BJ (cell line): ENCODE measurements at places on chromosomes 3 and 15.

DNA sequence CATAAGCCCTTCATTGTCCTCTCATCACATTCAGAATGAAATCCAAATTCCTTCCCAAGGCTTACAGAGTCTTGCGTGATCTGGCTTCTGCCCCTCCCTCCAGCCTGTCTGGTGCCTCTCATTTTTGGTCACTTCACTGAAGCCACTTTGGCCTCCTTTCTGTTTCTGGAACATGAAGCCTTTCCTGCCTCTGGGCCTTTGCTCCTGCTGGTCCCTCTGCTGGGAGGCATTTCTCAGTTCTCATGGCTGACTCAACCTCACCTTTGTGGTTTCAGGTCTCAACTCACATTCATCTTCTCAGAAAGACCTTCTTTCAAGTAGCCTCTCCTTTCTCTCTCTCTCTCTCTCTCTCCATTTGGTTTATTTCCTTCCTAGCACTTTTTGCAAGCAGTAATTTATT, 43.9 kb upstream of the BHLHE40 start:
- DNase-seq, result no peak

- no peak for DNase-seq
Measured at GRCh38 chr15:94231723-94232468, 535 bp downstream of the MCTP2 start.

DNA sequence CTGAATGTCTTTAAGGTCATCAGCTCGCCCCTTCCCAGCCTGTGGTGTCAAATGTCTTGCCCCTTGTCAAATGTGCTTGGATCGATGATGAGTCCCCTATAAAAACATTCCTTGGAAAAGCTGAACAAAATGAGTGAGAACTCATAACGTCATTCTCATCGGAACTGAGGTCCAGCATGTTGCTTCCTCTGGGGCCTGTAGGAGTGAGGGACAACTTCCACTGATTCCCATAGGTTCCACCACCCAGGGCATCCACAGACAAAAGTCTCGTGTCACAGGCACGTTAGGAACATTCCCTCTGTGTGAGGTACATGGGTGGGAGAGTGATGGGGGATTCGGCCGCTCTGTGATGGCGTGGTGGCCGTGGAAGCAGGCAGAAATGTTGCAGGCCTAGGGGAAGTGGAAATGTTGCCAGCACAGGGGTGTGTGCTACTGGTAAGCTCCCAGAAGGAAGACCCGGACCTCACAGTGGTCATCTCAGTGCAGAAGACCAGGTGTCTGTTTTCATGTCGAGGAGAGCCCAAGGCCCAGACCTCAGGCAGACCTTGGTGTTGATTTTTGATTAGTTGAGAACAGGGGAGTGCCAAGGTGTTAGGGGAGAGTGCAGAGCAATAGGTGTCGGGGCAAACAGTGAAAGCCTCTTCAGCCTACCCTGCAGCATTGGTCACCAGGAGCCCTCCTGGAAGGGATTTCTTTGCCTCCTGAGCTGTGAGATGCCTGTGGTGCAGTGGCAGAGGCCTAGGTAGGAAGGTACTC, 96.8 kb downstream of the SNRPN start:
- no peak for DNase-seq

- no peak for DNase-seq
Measured at GRCh38 chr3:6216135-6217026, 644.5 kb upstream of the GRM7 start.

- DNase-seq, result no peak
Measured at GRCh38 chr3:7508821-7509220, 647.9 kb downstream of the GRM7 start.

DNA sequence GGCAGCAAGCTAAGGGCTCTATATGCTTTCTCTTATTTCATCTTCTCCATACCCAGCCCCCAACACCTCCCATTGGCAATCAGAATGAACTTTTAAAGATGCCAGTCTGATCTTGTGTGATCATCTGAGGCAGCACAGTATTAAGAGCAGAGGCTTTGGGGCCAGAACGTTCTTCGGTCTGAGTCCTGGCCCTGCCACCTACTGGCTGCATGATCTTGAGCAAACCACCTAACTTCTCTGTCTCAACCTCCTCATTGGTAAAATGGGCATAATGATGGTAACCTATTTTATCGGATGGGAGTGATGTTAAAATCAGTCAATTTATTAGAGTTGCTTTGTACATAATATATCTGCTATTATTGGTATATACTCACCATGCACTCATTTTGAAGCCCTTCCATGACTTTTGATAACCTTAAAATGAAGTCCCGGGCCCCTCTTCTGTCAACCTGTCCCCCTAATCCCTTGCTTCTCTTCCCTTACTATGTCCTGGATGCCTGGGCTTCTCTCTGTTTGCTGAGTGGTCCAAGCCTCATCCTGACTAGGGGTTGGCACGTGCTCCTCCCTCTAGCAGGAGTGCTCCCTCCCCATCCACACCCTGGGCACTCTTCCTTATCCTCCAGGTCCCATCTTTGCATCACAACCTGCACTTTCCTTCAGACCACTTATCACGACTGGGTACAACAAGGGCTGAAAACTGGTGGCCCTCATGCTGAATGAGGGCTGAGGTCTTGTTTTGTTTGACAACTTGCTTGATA, 6.3 kb downstream of the EFCAB12 start:
- DNase-seq, result no peak

DNA sequence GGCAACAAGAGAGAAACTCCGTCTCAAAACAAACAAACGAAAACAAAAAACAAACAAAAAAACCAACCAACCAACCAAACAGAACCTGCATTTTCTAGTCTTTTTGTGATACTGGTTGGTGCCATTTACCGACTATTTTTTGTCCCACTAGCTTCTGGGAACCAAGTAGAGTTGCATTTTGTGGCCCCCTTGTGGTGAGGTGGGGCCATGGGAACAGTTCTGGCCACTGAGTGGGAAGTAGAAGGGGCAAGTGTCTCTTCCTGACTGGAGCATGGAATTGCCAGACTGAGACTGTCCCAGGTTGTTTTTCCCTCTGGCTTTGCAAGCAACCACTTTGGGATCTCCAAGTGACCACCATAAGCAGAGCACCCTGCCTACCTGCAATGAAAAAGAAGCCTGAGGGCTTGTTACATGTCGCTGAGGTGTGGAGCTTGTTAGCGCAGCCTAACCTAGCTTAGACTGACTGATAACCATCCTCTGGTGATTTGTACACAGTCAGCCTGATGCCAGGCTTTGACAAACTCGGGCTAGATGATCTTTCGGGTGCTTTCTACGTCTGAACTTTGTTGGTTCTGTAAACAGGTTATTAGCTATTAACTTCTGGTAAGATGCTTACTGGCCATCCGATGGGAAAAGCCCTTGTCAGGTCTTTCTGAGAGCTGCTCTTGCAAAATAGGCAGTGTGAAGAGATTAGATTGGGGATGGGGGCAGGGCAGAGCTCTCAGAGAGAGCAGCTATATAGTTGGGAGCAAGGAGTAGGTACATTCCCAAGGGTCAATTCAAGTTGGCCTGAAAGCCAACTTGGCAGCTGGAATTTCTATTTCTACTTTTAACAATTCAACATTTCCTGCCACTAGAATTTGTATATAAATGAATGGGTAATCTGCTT, 172.2 kb downstream of the SSR3 start:
- DNase-seq, result no peak

GRCh38 chr3:46892285-46893145, 15.0 kb downstream of the PTH1R start:
- DNase-seq, result no peak

DNA sequence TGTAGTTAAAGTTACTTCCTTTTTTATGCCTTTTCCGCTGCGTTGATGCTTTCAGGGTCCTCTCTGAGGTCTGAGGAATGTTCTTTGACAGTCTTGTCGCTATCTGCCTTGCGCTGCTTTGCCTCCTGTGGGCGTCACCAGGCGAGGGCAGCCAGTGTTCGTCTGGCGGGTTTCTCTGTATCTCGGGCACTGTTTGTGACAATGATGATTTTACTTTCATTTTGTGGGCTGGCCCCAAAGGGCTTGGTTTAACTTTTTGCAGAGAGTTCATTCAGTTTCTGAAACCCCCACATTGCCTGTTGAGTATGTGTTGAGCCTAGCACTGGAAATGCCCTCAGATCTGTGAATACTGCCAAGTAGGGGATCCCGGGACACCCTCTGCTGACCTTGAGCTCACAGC, 24.6 kb upstream of the SACM1L start:
- no peak for DNase-seq

DNA sequence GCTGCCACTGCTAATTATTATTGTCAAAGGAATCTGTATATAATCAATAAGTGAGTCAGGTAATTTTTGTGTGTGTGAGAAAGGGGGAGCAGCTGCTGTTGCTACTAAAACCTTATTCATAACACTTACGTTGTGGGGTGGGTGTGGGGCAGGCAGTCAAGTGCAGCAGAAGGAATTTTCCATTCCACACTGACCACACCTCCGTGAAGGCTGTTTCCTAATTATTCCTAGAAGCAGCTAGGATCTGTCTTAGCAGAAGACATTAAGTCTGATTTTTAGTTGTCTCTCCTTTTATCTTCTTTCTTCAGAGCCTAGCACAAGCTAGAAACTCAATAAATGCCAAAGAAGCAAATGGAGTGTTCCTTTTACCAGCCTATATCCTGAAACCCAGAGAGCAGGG, 4.0 kb upstream of the U2SURP start:
- no peak for DNase-seq

- no peak for DNase-seq
Measured at GRCh38 chr15:63374686-63375520, 6.7 kb downstream of the CA12 start.

DNA sequence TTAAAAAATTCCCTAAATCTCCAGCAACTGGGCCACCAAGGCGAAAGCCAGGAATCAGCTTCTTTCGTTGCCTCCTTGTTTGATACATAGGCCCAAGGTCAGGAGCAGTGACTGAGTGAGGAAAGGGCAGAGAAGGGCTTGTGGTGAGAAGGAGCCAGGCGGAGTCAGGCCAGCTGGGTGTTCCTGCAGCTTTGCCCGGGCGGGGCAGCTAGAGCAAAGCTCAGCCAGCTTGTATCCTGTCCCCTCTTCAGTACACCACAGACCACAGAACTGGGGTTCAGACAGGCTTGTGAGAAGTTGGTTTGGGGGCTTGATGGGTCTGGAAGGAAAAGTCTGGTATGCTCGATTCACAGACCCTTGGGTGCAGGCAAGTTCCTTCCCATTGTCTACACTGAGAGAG, 52.6 kb downstream of the CCK start:
- no peak for DNase-seq

DNA sequence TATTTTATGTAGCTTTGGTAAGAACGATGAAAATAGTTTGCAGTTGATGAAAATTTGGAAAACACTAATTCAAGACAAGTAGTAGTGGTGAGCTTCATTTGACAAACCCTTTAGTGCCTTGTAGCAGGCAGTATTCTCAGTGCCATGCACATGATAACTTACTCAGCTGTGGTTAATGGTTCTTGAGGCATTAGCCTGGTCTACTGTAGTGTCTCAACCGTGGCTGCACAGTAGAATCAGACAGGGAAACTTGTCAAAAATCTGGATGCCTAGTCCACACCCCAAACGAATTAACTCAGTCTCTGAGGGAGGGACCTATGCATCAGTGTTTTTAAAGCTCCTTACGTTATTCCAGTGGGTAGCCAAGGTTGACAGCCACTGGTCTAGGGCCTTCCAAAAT, 45.4 kb downstream of the PSMD6 start:
- DNase-seq, result no peak
